Mesendoderm (in vitro differentiated cells): ENCODE measurements at places on chromosomes 6 and 20.
A peak's percentile ranks its signal among the peaks of the same experiment; 100 is the strongest.

GRCh38 chr20:37384683-37385174 is 38.8 kb downstream of the SRC start:
- peak; percentile 64 for DNase-seq

GRCh38 chr6:12296255-12296573 is 6.1 kb downstream of the EDN1 start:
- peak; percentile 29 for DNase-seq

- DNase-seq, result peak; percentile 10
Observed at GRCh38 chr20:7195704-7196103, 428.2 kb downstream of the BMP2 start.

- DNase-seq, result no peak
Observed at GRCh38 chr6:162416831-162417537, 310.6 kb downstream of the PRKN start.

- DNase-seq, result peak; percentile 86
Observed at GRCh38 chr6:168208854-168209253, 110.7 kb downstream of the DACT2 start.

- no peak for DNase-seq
Observed at GRCh38 chr6:29955783-29956182, 13.5 kb downstream of the HLA-A start.
